ENCODE measurements at places on chromosomes 2 and 18.

GRCh38 chr2:45750484-45750883 is 99.0 kb downstream of the PRKCE start:
- DNase-seq = no peak

- no peak for DNase-seq
Observed at GRCh38 chr2:157164370-157164769, 93.1 kb upstream of the GALNT5 start.

GRCh38 chr18:79988071-79988450 is 302 bp downstream of the TXNL4A start:
- DNase-seq = no peak

DNA sequence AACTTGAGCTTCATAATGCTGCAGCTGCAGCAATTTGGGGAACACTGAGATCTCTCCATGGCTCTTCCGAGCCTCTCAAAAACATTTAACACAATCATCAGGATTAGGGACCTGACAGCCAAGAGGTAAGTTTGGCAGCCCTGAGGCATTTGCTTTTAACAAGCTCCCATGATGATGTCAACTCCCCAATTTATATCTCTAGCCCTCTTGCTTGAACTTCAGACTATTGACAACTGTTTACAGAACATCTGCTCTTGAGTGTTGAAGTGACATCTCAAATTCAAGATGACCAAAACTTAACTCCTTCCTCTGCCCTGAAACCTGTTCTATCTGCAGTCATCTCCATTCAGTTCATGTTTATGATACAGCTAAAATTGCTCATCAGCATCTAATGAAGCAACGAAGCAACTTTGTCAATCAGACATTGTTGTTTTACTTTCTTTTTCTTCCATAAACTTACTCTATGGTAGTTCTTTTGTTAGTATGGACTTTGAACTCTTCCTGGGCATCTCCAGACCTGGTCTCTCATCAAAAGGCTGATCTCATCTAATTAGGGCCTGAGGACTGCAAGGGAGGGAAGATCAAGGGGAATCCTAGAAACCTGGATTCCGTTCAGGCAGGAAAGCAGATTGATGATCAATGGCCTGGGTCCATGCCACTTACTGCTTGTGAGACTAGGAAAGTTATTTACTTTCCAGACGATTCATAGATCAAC is 48.1 kb downstream of the SEMA4F start:
- DNase-seq = no peak

DNA sequence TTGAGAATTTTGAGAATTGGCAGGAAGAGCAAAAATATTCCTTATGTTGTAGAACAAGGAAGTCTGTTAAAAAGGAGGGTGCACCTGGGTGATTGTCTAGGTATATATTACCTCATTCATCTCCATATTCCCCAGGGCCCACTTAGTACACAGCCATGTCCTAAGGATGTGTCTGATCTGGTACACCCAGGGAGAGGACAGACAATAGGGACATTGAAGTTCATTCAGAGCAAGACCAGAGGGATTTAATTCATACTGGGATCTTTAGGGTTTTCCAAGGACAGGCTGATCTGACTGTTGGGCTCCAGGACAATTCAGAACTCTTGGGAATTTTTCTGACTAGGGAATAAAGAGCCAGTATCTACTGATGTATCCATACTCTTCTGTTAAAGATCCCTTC is 112.1 kb downstream of the PHLPP1 start:
- DNase-seq = no peak

DNA sequence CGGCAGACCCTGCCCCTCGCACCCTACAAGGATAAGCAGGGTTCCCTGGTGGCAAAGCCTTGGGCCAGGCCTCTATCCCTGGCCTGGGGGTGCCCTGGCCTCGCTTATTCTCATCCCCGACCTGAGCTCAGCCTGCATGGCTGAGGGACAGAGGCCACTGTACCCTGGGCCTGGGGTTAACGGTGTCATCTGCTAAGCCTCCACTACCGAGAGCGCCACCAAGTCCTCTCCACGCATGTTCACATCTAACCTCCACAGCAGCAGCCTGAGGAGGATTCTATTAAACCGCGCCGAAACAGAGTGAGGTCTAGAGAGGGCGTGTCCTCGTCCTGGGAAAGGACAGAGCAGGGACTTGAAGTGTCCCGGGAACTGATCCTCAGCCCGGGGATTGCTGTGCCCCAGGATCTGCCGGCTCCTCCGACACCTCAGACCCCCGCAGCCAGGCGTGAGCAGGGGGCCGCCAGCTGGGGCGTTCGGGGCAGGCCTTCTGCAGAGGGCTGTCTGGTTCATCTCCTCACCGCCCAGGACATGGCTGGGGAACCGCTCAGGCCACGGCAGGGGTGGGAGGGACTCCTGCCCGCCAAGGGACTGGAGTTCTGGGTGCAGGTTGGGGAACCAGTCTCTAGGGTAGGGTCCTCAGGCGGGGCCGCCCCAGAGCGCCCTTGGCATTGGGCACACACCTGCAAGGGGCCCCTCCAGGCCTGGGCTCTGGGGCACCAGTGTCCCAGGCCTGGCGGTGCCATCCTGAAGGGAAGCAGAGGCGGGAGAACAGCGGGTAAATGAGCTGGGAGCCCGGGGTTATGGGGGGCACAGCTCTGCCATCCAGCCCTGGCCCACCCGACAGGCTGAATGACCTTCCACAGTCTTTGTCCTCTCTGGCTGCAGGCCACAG is 68.0 kb upstream of the SMAD7 start:
- DNase-seq = no peak

DNA sequence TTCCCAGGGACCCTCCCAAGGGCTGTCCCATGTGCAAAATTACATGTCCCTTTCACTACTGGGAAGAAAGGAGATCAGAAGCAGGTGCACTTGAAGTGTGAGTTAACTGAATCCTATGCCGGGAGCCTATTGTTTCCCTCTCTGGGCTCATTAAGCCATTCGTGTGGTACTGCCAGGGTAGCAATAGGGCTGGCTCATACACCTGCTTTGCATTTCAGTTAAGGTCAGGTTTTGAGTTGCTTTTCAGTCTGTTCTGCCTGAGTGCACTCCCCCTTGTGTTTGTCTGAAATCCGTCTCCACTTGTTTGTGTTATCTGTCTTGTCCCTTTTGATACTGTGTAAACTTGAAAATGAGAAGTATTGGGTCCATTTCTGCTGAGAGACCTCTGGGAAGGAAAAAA is 1232.6 kb upstream of the NRXN1 start:
- DNase-seq = no peak

DNA sequence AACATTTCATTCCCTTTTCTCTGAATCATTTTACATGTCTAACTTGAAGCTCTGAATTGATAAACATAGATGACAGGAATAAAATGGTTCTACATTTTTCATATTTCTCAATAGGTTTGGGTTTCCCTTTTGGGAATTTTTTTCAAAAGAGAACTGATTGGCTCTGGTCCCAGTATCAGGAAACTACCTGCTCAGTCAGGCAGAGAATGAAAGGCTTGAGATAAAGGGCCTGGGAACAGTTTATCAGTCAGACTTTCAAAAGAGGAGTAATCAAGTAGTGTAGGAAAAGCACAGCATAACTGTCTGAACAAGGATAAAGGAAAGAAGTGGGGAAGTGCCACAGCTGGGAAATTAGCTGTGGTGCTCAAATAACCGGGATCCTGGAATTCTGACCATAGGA is 28.3 kb upstream of the CCL20 start:
- DNase-seq = no peak

GRCh38 chr2:2014251-2014771 is 270.0 kb upstream of the PXDN start:
- DNase-seq = no peak

- DNase-seq = no peak
Observed at GRCh38 chr2:228675646-228676045, 494.2 kb upstream of the SPHKAP start.

Data from GM04503 (cell line).